ENCODE measurements at places on chromosomes 5 and 9.

DNA sequence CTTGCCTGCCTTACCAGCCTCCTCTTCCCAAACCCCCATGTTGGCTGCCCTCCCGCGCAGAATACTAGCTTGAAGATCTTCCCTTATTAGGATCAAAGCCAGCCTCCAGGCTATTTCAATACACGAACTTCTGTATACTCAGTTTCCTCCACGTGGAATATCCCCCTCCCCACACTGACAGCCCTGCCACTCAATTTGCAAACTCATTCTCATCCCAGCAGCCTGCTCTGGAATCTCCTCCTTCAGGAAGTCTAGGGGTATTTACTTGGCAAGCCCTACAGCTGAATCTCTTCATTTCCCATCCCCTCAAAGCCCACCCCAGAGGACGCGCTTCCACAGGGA is 157.0 kb upstream of the SMIM23 start:
- DNase-seq, result no peak

- no peak for DNase-seq
These were observed 33.8 kb downstream of the CAPSL start for GRCh38 chr5:35904443-35905132.

- DNase-seq, result no peak
These were observed 7.0 kb downstream of the SPDL1 start for GRCh38 chr5:169590602-169591001.

DNA sequence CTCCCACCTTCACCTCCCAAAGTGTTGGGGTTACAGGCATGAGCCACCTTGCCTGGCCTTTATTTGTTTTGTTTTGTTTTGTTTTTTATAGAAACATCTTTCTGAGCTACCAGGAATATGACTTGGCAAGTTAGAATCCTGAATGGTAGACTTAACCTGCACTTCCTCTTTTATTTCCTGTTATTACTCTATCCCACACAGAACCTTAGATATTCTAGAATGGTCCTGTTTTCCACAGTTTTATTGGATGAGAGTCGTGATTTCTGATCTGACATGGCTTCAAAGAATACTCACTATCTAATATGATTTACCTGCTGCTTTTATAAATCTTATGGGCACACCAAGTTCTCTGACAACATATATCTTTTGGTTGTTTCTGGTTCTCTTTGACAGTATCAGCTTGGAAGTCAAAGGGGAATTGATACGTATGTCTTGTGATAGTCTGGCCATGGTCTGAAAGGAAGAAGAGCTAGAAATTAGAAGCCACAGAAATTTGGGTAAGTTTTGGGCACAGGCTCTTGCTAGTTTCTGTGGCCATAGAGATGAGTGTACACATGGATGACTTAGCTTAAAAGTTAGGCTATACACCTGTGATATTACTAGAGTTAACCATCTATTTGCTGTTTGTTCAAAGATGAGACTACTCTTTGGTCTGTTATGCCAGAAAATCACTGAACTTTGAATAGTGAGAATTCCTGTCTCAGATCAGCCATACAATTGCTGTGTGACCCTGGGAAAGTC is 4.7 kb upstream of the PANK3 start:
- DNase-seq, result no peak

- no peak for DNase-seq
These were observed 433.9 kb upstream of the ZNF608 start for GRCh38 chr5:125180231-125180829.
